ENCODE measurements at places on chromosomes 12 and 14.

DNA sequence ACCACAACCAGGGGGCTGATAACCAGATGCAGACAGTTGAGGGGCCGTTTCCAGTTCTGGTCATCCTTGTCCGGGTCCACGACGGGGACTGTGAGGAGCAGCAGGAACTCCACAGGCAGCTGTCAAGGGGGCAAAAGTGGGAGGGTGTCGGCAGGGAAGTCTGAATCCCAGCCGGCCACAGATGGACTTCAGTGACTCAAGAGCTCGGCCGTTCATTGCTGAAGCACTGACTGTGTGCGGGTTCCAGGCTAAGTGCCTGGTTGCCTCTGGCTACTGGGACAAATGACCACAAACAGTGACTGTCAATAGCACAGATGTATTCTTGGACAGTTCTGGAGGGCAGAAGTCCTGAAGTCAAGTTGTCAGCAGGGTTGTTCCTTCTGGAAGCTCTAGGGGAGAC, 19.6 kb downstream of the SLC8B1 start:
- no peak for DNase-seq

DNA sequence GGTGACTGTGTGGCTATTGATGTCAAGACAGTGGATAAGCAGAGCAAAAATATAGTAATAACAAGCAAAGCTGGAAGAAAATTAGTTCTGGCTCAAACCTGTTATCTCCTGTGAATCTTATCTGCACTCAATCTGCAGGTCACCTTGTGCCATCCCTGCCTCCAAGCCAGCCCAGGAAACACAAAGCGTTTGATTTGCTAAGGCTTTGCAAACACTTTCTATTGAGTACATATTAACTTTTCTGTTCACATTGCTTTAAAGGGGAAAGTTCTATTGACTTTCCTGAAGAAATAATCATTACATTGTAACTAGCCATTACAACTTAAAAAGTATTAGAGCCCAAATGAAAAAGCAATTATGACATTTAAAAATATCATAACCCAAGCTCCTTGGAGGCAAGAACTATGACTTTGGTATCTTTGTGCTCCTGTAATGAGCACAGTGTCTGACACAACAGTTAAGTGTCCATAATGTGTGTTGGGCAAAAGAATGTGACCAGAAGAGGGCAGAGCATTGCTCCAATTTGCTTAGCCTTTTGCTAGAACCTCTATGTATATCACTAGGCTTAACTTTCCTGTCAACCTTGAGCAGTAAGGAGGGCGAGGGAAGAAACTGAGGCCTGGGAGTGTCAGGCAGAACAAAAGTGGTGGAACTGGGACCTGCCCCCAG, 24.7 kb downstream of the SERPINA3 start:
- no peak for DNase-seq

DNA sequence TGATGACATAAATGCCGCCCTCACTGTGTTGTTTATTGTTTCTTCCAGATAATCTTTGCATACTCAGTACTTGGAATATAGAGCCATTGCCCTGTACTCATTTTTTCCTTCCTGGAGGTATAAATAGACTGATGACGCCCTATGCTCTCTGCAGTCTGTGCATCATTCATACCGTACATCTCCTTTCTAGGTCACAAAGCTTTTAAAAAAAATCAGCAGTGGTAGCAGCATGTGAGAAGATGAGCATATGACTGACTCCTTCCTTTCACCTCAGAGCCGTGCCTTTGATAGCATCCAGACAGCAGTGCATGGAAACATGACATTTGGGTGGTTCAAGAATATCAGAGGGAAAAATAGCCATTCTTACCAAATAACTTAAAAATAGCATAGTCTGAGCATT, 77.3 kb downstream of the PDE3A start:
- no peak for DNase-seq

DNA sequence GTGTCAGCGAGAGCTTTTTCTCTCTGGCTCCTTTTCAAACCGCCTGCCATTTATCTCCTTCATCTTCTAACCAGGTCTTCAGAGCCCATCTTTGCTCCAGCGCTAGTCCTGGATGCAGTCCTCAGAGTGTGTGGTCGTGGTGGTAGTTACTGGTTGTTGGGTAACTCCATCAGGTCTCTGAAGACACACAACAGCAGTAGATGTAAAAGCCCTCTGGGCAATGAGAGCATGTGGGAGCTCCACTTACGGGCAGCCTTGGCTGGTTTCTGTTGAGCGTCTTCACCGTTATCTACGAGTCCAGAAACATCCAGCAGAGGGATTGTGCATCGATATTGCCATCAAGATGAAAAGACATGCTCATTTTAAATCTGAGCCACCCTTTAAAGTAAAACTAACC, 61.2 kb downstream of the FBXL14 start:
- no peak for DNase-seq

DNA sequence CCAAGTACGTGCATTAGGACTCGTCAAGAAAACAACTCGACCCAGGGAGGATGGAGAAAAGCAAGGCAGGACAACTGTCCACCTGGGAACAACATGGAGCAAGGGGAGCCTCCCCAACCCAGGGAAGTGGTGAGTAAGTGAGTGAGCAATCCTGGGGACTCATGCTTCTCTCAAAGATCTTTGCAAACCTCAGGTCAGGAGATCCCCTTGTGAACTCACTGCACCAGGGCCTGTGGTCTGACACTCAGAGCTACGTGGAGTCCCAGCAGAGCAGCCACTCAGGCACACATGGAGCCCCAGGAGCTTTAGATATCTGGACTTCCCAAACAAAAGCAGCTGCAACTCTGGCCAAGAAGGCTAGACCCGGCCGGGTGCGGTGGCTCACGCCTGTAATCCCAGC, 12.2 kb upstream of the OR5AU1 start:
- DNase-seq, result no peak

DNA sequence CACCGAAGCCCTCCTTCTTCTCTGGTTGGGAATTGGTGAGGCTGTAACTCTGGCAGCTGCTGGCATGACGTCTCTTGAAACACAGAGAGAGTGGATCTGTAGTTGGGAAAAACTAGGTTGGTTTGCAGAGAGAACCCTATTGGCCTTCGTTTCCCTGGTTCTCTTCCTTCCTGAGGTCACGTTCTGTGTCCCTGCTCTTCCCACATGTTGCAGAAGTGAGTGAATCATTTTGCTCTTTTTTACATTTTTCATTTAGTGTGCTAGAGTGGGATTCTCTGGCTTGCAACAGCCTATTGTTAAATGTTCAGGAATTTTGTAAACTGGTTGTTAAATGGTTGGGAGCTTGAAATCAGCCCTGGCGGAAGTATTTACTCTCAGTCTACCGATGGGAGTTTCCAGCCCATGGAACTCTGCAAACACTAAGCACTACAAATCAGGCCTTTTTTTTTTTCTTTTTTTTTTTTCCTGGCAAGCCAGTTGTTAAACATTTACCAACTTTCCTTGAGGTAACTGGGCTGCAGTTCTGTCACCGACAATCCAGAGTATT, 26.8 kb upstream of the CKAP4 start:
- DNase-seq, result no peak

GRCh38 chr14:104390221-104390931, 189.2 kb upstream of the C14orf180 start:
- DNase-seq, result no peak

- DNase-seq, result no peak
Measured at GRCh38 chr14:60116181-60116580, 24.5 kb downstream of the PCNX4 start.

GRCh38 chr12:110421701-110422100, 18.2 kb upstream of the ANAPC7 start:
- no peak for DNase-seq

DNA sequence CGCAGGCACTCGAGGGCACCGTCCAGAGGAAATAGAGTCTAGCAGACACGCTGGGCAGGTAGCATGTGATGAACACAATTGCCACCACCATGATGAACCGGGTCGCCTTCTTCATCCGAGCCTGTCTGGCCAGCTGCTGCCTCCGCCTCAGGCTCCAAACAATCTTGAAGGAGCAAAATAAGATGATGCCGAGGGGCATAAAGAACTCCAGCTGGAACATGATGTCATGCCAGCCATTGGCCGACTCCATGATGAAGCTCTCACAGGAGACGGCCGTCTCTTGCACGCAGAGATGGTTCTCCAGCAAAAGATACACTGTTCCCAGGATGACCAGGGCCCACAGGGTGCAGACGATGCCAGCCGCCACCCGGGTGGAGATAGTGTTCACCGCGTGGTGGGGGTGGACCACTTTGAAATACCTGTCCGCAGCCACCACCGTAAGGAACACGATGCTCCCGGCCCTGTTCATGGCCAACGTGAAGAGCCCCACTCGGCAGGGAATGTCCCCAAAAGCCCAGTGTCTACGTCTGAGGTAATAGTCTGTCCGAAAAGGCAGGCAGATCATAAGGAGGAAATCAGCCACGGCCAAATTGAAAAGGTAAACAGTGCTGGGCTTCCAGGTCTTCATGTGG, 945 bp downstream of the HCAR1 start:
- DNase-seq, result no peak

DNA sequence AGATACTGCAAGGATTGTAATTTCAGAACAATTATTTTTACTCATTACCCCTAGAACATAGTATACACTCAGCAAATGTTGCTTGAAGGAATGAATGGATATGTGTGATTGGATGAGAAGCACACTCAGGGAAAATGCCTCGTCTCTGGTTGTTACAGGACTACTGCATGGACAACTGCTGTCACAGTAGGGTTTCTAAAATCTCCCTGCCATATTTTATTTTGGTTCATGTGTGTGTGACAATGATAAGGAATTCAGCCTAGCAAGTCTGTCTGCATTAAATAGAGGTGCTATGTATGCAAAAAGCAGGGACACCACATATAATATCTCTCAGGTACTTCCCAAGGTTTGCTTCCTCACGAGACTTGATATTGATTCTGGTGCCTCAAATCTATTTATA, 1.4 kb downstream of the PTPRR start:
- no peak for DNase-seq

DNA sequence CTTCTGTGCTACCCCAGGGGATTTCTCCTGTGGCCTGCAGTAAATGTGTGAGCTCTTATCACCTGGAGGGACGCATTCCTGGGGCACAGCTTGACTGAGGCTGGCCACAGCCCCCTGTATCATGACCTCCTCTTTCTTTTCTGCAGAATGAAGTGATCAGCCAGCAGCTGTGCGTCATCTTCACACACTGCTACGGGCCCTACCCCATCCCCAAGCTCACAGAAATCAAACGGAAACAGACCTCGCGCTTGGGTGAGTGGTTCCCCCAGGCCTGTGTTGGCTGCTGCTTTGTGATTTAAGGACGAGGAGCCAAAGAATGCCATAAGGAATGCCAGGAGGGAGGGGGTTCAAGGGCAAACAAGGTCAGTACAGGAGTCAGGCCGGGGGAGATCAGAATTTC, 50.5 kb upstream of the PWP1 start:
- DNase-seq, result no peak

- DNase-seq, result no peak
Measured at GRCh38 chr14:21015312-21015711, 9.5 kb downstream of the NDRG2 start.

DNA sequence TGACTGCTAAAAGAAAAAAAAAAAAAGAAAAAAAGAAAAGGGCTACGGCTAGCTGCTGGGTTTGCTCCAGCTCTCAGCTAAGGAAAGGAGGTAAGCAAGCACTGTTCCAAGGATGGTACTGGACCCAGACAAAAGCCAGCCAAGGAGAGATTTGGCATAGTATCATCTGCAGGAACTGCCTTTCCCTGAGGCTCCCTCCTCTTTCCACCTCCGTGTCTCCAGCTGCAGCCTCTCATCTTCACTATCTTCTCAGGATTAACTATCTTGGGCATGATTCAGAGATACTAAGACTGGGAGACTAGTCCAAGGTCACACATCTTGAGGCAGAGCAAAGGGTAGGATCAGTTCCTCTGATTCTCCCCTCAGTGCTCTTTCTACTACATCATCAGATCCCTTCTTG, 6.0 kb downstream of the KITLG start:
- DNase-seq, result no peak

- DNase-seq, result no peak
Measured at GRCh38 chr12:49937639-49938300, 12.8 kb upstream of the AQP2 start.

DNA sequence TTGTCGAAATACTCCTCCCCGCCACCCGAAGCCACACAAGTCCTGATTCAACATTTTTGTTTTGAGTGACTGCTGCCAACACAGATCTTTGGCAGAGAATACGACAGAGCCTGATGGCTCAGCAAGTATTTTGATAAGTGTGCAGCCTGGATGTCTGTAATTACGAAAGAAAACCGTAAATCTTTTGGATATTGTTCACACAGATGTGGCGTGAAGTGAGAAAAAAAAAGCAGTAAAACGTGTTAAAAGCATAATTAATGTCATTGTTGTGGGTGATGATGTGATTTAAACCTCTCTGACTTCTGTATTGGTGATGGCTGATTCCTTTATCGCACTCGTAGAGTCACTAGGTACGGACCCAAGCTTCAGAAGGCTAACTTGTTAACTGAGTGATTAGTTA, 98.7 kb downstream of the PHETA1 start:
- no peak for DNase-seq

DNA sequence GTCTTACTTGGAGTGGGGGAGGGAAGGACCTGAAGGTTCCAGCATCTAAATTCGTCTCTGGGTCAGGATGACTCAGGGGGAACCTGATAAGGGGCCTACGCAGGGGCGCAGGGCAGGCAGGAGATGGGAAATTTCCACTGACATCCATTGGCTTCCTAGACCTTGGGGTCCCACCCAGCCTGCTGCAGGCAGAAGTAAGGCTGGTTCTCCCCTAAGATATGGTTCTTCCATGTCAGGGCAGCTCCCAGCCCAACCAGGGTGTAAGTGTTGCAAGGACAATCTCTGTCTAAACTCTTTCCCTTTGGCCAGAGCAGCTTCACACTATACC, 2.1 kb upstream of the NDRG2 start:
- DNase-seq, result no peak

DNA sequence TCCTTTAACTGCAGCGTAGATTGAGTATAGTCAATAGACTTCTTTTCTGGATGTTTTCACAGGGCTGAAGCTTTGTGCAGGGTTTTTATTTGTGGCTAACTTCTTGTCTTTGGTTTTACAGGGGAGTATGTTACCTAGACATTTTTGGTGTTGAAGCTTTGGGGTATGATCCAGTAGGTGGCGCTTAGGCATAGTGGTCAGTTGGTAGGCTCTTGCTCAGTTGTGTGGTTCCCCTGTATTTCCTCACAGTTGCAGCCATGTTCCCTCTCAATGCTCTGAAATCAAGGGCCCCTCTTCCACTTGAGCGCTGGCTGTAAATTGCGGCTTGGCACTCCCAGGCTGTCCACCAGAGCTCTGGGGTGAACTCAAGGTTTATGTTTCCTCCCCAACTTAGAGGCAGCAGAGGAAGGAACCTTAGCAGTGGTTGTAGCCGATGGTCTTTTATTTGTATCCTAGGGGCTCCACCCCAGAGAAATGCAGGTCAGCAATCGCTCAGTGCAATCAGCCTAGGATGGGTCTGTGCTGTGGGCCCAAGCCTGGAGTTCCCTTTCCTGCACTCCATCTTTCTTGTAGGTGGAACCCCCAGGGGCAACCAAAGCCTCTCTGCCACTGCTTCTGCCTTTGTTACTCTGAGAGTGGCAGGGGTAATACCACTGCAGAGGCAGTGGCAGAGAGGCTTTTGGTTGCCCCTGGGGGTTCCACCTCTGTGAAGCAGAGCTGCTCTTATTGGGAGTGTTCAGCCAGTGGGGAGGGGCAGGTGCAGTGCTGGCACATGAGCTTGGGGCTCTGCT, 55.1 kb downstream of the CMAS start:
- DNase-seq, result no peak

GRCh38 chr12:127819056-127819455, 447.9 kb upstream of the TMEM132C start:
- DNase-seq, result no peak

Data from stimulated activated CD4-positive, alpha-beta T cell treated with anti-CD3 and anti-CD28 coated beads, TNF-alpha, amount 100 ng/mL, for 4 hours (primary cell).